ENCODE measurements at places on chromosomes 6 and 20.

GRCh38 chr6:148650941-148651505 lies 95.8 kb upstream of the UST start:
- no peak for DNase-seq

GRCh38 chr20:50708845-50709635 lies 17.7 kb upstream of the RIPOR3 start:
- no peak for DNase-seq

DNA sequence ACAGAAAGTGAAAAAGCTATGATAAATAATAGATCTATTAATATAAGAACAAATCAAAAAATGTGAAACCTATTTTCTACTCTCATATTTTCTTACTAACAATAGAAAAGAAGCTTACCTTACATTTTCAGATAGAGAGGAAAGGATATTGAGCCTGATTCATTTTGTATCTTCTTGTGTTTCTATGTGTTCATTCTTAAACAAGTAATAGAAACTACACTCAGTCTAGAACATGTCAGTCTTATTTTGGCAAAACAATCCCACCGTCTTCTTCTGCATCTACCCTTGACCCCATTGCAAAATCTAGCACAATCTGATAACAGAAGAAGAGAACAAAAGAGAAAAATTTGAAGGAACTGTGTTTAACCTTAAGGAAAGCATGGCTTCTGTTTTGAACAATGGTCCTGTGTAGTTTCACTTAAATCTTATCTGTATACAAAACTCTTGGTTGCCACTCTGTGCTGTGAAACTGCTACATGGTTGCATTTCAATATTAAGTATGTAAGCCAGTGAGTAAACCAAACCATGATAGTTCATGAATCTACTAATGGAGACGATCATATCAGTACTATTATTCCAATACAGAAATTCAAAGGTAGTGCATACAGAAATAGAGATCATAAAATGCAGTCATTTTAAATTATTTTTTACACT lies 69.5 kb upstream of the LGSN start:
- DNase-seq = no peak

DNA sequence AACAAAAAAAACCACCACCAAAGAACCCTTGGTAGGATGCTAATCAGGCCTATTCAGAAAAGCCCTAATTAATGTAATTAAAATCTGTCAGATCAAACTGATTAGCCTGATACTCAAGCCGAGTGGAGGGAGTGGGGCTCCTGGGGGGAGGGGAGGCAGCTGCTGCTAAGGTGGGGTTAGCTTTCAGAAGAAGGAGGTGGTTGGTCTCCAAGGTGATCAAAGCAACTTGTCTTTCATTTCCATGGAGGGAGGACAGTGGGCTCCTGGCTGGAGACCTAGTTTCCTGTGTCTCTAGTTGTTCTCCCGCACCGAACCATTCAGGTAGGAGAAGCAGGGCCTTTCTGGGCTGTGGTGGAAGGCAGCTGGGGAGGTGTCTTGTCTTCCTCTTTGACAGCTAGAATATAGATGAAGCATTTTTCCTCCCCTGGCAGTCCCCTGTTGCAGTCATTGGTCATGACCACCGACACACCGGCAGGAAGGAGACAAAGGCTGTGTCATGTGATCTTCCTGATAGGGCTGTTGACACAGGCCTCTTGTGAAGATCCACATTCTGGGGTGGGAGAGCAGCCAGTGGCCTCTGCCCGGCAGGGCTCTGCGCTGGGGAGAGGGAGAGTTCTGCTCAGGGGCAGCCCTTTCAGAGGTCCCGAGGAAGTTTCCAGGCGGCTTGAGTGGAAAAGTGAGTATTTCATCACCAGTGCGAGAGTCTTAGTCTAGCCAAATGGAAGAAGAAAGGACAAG lies 39.9 kb upstream of the PRDM1 start:
- DNase-seq = no peak

GRCh38 chr20:38212806-38213606 lies 47.5 kb downstream of the KIAA1755 start:
- no peak for DNase-seq

DNA sequence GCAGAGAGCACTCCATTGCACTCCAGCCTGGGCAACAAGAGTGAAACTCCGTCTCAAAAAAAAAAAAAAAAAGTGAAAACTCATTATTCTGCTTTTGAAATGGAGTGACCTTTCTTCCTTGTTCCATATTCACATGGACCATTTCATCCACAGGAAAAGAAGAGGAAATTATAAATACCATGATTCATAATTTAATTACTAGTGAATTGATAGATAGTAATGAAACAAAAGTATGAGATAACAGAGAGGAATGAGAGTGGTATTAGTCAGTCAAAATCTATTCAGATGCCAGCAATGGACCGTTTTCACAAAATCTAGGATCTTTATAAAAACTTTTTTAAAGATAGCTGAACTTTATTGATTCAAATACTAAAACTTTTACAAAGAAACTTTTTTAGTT lies 443.1 kb upstream of the FLRT3 start:
- no peak for DNase-seq

DNA sequence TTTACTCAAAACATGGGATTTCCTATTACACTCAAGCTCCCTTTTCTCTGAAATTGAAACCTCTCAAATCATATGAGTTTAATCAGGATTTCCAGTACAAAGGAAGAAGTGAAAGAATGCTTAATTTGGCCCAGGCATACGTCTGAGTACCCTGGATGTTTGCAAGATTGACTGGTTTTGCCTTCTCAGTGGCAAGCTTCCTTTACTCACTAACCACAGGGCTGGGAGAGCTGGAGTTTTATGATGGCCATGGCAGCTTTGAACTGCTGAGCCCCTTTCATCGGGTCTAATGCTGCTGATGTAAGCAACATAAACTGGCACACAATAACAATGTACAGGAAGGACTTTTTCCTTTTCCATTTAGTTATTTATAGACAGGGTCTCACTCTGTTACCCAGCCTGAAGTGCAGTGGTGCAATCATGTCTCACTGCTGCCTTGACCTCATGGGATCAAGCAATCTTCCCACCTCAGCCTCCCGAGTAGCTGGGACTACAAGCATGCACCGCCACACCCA lies 194.8 kb downstream of the SLC35F1 start:
- DNase-seq = no peak

DNA sequence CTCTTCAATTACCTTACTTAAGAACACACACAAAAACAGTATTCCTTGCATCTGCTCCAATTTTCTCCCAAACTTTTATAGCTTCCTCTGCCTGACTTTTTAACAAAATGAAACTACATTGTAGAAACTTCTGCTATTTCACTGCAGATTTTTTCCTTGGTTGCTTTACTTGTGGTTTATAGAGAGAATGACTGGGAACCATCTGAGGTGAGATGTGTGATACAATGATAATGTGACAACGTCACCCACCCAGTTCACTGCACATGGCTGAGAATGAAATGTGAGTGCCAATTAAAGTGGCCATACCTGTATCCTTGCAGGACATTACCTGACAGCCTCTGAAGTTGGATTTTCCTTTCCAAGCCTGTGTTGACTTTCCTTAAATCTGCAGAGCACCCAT lies 258.4 kb downstream of the CD83 start:
- no peak for DNase-seq

- DNase-seq = no peak
Observed at GRCh38 chr6:78781001-78781400, 86.3 kb upstream of the IRAK1BP1 start.

- DNase-seq = no peak
Observed at GRCh38 chr20:54619682-54620081, 144.3 kb downstream of the DOK5 start.

DNA sequence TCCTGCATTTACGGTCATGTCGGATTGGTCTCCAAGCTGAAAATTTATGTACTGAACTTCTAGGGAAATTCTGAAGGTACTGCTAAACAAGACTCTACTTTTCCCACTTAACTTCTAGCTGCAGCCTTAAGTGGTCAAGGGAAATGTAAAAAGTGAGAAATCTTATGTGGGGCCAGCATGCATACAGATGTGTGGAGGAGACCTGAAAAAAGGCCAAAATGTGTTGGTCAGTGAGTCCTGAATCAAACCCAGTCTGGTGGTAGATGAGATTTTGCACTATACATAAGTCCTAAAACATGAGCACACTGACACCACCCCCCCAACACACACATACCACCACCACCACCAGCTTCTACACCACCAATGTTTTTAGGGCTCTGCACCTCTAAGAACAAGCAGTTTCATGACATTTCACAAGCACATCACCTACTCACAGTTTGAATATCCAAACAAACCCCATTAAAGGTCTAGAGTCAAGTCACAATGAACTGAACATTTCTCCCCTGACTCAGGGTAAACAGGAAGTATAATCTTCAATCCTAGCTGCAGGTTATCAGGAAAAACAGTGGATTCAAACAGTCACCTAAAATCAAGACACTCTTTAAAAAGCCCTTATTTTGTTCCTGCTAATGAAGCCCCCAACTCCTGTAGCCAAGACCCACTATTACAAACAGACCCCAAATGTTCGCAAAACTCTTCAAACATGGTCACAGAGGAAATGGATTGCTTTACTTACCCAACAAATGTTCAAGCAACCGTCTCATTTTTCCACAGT lies 1.6 kb downstream of the ZMYND8 start:
- DNase-seq = no peak

GRCh38 chr6:168274037-168274952 lies 45.3 kb downstream of the DACT2 start:
- DNase-seq = no peak

- DNase-seq = no peak
Observed at GRCh38 chr6:168136001-168136400, 57.0 kb upstream of the FRMD1 start.

DNA sequence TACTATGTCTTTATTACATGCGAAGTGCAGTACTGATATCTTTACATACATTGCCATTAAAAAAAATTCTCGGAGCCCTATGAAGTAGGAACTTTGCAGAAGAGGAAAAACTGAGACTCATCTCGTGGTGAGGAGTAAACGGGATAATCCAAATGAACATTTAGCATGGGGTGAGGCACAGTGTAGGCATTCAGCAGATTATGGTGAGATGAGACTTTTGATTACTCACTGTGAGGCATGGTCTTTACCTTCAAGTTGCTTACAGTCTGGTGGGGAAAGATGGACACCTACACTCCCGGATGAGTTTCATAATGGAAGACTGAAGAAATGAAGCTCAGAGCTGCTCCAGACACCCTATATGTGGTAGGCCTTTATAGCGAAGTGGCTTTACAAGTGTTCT lies 1.4 kb downstream of the RPRD1B start:
- no peak for DNase-seq

DNA sequence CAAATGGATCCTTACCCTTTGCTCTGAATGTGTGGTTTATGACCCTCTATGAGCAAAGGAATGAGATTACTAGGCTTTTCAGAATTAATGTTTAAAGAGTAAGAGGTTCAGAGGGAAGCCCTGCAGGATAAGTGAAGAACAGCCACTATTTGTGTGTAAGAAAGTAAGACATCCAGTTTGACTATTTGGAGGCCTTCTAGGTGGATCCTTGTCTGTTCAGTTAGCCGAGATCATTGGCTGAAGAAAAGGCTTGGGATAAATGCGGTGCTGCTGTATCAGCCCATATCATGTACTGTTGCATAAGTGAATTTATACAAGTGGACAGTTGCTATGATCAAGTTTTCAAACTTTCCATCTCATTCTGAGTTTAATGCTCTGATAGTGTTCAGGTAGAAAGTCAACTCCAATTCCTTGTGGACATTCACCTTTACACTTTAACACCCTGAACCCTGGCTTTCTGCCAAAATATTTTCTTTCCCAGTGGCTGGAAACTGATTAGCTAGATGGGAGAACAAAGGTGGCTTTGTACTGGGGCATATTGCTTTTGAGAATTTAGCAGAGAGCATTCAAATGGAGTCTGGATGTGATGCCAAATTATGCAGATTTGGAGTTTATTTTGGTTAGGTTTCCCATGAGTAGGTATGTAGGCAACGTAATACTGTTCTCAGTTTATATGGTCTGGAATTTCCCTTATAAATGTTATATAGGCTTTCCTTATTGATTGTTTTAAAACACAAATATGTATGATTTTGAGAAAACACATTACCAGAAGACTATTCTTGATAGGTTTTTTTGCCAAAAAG lies 15.0 kb downstream of the PARD6B start:
- DNase-seq = no peak
